ENCODE measurements at places on chromosomes 2 and 18. TPM values are rescaled to one million over a fixed set of nuclear protein-coding genes. Genes with fewer than 3 reads are reported as not detected.
A peak's percentile ranks its signal among the peaks of the same experiment; 100 is the strongest.

Gene EPB41L5
- total RNA-seq: 18.2 TPM

Gene ANKRD30BL
- total RNA-seq: not detected

Gene FBXO48
- 1.2 TPM for total RNA-seq

Gene CROCC2
- not detected for total RNA-seq

Gene ACMSD
- total RNA-seq: 0.81 TPM

Gene SPIRE1
- 12.0 TPM for total RNA-seq

Gene RAD51AP2
- 0.29 TPM for total RNA-seq

Gene GALNT3
- 0.63 TPM for total RNA-seq

Gene PRKRA
- 48.7 TPM for total RNA-seq

Gene PARD6G
- total RNA-seq: 11.8 TPM

DNA sequence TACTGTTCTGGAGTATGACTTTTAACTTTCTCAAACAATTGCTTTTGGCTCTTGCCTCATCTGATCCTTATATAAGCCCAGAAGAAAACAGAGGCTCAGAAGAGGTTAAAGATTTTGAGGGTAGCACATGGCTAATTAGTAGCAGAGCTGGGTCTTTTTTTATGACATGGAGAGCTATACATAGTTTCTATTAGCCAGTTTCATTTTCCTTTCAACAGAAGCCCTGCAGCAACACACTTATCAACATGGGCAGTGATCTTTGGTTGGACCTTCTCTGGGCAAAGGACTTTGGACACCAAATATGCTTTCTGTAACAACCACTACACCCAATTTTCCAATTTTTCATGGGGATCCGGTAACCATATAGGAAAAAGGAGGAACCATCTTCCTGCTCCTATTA, 64.9 kb downstream of the NCKAP5 start:
- no peak for ATAC-seq

GRCh38 chr2:53777134-53777533, 9.5 kb downstream of the CHAC2 start:
- ATAC-seq: no peak

GRCh38 chr2:111186933-111187332, 66.2 kb downstream of the BCL2L11 start:
- ATAC-seq: no peak

DNA sequence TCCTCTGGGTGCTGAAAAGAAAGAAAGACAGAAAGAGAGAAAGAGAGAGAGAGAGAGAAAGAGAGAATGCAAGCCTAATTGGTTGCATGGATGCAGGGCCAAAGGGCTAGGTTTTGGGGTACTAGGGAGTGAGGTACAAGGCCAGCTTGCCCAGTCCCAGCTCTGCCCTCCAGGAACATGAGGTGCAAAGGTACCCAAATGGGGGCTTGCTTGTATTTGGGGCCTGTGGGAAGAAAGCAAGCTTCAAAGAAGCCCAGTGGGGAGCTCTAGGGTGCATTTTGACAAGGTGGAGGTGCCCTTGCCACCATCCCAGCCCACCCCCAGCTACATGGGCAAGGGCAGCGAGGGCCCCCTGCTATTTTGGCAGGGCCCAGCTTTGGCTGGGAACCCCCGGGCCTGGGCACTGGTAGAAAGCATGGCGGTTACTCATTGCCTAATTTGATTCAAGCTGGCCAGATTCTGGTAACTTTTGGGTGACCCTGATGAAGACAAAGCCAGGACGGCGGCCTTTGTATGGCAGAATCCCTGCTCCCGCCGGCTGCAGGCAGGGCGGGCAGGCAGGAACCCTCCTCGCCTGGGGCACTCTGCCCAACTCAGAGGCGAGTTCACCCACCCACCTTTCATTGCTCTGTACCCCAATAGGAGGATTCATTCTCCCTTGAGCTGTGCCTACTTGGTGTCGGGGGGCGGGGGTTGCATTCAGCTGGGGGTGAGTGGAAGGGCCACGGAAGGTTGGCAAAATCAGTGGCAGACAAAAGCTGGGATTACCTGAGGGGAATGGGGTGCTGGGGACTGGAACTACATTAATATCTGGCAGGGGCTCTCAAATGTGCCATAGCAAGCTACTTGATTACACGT, 537 bp upstream of the HOXD4 start:
- peak; percentile 16 for ATAC-seq

DNA sequence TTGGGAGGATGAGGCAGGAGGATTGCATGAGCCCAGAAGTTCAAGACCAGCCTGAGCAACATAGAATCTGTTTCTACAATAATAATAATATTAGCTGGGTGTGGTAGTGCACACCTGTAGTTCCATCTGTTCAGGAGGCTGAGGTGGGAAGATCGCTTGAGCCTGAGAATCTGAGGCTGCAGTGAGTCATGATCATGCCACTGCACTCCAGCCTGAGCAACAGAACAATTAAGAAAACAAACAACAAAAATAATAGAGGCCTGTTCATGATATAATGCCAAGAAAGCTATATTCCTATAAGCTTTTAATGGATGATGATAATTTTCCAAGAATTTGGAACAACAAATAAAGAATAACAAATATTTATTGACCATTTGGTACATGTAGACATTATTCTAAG, 6.9 kb upstream of the CCBE1 start:
- no peak for ATAC-seq

DNA sequence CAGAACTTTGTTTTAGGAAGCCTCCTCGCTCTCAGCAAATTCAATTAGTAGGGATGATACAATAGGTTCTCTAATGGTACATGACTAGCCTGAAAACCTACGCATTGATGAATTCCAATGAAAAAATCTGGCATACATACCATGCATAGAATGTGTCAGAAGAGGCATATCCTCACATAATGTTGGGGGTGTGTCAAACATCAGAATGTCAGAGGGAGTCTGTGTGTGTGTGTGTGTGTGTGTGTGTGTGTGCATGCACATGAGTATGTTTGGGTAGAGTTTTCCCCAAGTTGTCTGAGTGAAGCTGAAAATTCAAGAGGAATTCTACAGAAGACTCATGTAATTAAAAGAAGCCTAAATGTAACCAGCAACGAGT, 78.5 kb downstream of the FIGN start:
- ATAC-seq: peak; percentile 75

GRCh38 chr2:144012304-144012703, 507.6 kb downstream of the ZEB2 start:
- ATAC-seq: no peak

- ATAC-seq: no peak
Observed at GRCh38 chr2:101401326-101401665, 14.0 kb upstream of the CREG2 start.

DNA sequence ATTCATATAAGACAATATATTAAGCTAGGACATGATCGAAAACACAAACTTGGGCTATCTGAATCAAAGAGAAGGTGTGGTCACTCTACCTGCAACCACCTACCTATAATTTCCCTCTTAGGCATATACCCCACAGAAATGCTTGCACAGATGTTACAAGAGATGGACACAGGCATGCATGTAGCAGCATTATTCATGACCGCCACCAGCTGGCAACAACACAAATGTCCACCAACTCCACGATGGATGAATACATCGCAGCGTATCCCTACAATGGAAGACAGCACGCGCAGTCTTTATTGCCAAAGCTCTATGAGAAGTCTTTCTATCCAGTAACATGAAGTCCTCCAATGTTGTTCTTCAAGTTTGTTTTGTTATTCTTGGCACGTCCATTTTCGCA, 90.8 kb downstream of the ARL4C start:
- no peak for ATAC-seq

- ATAC-seq: no peak
Observed at GRCh38 chr2:213166109-213166508, 14.7 kb upstream of the IKZF2 start.

- peak; percentile 100 for ATAC-seq
Observed at GRCh38 chr18:49725809-49726674, 87.3 kb downstream of the ACAA2 start.

DNA sequence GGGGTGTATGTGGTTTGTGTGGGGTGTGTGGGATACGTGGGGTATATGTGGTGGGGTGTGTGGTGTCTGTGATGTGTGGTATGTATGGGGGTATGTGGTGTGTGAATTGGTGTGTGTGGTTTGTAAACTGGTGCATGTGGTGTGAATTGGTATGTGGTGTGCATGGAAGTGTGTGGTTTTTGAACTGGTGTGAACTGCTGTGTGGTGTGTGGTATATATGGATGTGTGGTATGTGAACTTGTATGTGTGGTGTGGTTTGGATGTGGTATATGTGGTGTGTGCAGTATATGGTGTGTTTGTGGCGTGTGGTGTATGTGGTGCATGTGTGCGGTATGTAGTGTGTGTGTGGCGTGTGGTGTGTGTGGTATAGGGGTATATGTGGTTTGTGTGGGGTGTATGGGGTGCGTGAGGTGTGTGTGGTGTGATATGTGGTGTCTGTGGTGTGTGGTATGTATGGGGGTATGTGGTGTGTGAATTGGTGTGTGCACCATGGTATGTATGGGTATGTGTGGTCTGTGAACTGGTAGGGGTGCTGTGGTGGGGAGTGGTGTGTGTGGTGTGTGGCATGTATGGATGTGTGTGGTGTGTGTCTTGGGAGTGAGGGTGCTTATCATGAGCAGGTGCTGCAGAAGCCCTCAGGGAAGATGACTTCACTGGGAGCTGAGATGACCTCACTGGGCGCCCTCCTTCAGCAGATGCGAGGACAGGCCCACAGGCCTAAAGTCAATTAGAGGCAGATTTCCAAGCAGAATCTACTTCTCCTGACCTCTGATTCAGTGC, 209.6 kb upstream of the TNP1 start:
- no peak for ATAC-seq

DNA sequence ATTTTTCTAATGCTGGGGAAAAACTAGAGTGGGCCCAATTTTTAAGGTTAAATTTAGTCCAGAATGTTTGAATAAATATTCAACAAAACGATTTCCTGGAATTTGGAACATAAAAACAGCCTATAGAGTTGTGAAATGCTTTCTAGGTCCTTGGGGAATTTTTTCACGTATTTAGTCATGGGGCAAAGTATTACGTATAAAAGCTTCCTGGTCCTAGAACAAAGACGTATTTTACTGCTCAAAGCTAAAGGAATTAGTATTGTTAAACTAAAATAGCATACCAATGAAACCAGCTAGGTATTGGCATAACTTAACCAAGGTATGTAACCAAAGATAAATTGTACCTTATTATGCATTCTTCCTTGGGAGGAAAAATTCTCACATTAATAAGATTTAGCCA, 1.6 kb downstream of the SESTD1 start:
- ATAC-seq: no peak

DNA sequence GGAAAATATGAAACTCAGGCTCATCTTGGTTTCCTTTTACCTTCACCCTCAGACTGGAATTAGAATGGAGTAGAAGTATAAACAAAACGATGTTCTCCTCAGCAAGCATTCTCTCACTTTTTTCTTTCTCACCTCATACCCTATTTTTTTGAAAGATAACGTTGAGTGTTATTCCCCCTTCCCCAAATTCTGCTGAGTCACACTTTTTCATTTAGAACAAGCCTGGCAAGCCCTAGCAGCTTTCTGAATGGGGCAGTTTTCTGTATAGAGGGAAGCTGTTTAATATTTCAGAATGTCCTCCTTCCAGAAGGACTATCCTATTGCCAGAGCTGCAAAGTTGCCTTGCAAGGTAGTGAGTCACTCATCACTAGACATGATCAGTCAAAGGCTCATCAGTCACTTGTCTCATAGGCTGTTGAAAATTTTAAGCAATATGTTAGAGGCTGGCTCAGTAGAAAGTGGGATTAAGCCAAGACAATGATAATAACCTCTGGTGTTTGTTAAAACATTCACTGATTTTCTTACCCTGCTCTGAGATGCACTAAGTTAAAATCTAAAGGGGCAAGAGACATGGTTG, 416.1 kb downstream of the RNF144A start:
- peak; percentile 15 for ATAC-seq

GRCh38 chr2:102094917-102095316, 47.6 kb upstream of the IL1R1 start:
- ATAC-seq: no peak

DNA sequence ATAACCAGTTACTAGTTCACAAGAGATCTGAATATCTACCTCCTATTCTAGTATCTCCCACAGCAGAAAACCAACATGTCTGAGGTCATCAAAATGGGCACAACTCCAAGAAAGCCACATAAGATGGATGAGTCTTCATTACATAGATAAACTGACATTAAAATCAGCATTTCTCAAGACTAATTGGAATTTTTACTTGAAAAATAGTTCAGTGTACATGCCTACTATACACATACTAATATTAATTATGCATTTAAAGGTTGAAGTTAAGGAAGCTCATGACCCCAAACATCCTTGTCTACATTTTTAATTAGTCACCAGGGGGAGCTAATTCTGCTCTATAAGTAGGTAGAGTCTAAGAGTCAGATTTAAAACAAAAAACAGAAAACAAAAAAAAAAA, 41.9 kb downstream of the ZNF521 start:
- ATAC-seq: peak; percentile 46

GRCh38 chr2:217199255-217199630, 339.4 kb upstream of the TNP1 start:
- ATAC-seq: peak; percentile 62

- peak; percentile 33 for ATAC-seq
Observed at GRCh38 chr2:234995332-234996068, 43.7 kb downstream of the SH3BP4 start.

DNA sequence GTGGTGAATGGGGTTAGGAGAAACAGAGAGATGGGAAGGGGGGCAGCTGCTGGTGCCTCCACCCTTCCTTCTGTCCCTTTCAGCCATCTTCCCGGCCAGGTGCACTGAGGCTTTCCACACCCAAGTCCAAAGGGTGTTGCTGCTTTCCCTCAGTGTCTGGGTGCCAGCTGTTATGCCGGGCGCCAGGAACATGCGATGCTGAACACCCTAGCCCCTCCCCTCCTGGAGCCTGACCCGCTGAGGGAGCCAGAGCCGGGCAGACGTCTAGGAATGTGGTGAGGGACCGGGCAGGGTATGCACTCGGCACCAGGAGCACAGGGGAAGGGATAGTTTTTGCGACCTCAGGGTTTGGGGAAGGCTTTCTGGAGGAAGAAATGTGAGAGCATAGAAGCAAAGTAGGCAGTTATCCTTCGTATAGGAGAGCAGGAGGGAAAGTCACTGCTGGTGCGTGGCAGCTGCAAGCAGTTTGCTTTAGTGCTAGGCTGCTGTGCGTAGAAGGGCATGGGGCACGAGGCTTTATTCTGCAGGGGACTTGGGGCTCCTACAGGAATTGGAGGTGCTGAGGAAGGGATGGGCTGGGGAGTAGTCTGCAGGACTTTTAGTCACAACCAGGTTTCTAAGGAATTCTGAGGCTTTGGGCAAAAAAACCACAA, 147.7 kb downstream of the TSN start:
- peak; percentile 39 for ATAC-seq

GRCh38 chr2:12126318-12126717, 379.9 kb downstream of the LPIN1 start:
- ATAC-seq: no peak
